Cardiac ventricle fibroblast (primary cell): ENCODE measurements at places on chromosomes 1 and 21. TPM values are rescaled to one million over a fixed set of nuclear protein-coding genes. Genes with fewer than 3 reads are reported as not detected.

PRR9 gene
- total RNA-seq: not detected in 2 replicates

HSPG2 gene
- total RNA-seq: 383 and 429 TPM in 2 replicates

GNG12 gene
- total RNA-seq: 129 and 140 TPM in 2 replicates

CTSK gene
- 87.5 and 106 TPM in 2 replicates for total RNA-seq

CD5L gene
- total RNA-seq: not detected in 2 replicates

GPR61 gene
- not detected in 2 replicates for total RNA-seq

LAD1 gene
- total RNA-seq: not detected in 2 replicates

SLAMF7 gene
- total RNA-seq: not detected in 2 replicates

SMPDL3B gene
- total RNA-seq: 0.29 TPM in 1 of 2 replicates, not detected in the other
